ENCODE measurements at places on chromosomes 6 and 20.

GRCh38 chr6:81767163-81767891 lies 14.8 kb upstream of the TENT5A start:
- DNase-seq = no peak

DNA sequence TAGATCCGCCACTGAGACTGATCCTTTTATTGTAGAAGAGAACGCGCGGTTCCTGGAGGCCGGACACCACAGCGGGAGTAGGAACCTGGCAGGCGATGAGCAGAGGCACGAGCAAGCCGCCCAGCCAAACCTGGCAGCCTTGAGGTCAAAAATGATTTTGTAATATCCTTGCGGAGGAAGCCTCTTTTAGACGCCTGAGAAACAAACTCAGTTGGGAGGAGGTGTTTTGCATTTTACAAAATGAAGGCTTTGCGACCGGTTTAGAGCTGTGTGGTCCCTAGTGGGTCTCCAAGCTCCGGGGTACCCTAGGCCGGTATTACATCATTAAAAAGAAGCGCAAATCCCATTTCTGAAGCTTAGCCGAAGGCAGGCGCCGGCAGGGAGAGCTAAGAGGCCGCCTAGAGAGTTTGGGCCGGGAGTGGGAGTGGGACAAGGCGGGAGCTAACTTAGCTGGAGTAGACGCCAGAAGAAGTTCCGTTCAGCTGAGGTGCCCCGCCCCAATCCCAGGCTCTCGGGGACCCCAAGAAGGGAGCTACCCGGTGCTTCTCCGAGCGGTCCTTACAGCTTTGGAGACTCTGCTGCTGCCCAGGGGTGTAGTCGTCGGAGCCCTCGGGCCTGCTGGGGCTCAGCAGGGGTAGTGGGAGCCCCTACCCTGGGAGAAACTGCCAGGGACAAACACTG lies 1.9 kb upstream of the TBX18 start:
- no peak for DNase-seq

GRCh38 chr6:1439349-1439748 lies 50.0 kb downstream of the FOXF2 start:
- DNase-seq = no peak

DNA sequence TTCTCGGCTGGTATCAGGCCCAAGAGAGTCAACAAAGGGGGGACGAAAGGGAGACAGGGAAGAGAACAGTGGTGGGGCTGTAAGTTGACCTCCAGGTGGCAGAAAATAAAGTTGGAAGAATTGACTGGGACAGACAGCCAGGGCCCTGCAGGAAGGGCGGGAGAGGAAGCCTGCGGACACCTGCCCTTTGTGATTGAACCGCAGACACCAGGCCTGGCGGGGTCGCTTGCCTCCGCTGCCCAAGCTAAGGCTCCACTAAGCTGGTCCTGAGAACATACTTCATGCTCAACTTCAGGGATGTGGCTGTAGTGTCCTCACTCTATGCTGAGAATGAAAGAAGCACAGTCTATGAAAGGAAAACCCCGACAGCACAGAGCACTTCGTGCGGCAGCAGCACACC lies 53.8 kb downstream of the RPP40 start:
- DNase-seq = no peak

GRCh38 chr20:33177866-33178265 lies 9.9 kb downstream of the BPIFA2 start:
- no peak for DNase-seq

DNA sequence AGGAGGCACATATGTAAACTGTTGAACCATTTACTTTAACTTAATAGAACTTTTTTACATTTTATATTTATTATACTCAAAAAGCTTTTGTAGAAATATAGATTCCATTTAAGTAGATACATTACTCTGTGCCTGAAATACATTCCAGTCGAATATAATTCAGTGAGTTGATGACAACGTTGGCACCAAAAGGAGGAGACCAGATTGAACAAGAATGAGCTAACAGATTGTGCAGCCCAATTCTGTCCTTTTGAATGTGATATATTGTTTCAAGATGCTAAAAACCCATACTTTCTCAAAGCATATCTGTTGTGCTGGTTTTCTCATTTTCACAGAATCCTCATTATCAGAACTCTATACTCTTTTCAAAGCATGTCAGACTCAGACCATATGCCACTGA lies 147.4 kb upstream of the SIM1 start:
- DNase-seq = no peak

- no peak for DNase-seq
Observed at GRCh38 chr6:44278774-44279697, 8.8 kb downstream of the TMEM151B start.

GRCh38 chr6:99894815-99895214 lies 99.2 kb downstream of the MCHR2 start:
- DNase-seq = no peak

- no peak for DNase-seq
Observed at GRCh38 chr6:121544691-121545090, 109.2 kb downstream of the GJA1 start.

DNA sequence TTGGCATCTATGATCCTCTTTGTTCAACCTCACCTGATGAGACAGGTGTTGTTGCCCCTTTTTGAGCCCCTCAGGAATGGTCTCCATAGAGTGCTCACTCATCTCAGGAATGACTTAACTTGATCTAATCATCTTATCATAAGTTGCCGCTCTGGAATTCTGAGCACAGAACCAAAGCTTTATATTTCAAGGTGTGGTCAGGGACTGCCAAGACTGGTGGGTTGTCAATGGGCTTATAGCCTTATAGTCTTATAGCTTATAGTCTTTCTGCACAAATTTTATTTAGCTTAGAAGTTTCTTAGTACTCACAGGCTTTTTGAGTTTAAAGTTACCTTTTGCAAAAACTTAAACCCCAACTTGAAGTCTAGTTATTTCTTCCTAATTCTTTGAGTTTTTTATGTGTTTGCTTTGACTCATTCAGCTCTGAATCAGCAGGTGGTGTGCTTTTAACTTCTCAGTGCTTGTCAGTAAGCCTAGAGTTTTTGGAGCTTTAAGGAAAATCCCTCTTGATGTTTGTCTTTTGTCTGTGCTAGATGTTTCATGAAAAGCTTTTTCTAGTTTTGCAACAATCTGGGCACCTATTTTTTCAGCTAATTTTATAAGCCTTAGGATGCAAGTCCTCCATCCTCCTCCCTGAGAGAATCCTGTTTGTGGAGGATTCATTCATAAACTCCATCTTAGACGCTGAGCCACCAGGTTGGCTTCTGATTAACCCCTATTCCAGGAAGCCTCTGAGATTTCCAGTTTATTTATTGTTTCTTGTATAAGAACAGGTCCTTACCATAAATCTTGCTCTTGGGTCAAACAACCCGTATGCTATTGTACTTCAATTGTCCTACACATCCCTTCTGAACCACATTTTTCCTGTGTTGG lies 72.3 kb upstream of the SSTR4 start:
- no peak for DNase-seq

- DNase-seq = no peak
Observed at GRCh38 chr6:89655122-89655521, 16.6 kb upstream of the LYRM2 start.

DNA sequence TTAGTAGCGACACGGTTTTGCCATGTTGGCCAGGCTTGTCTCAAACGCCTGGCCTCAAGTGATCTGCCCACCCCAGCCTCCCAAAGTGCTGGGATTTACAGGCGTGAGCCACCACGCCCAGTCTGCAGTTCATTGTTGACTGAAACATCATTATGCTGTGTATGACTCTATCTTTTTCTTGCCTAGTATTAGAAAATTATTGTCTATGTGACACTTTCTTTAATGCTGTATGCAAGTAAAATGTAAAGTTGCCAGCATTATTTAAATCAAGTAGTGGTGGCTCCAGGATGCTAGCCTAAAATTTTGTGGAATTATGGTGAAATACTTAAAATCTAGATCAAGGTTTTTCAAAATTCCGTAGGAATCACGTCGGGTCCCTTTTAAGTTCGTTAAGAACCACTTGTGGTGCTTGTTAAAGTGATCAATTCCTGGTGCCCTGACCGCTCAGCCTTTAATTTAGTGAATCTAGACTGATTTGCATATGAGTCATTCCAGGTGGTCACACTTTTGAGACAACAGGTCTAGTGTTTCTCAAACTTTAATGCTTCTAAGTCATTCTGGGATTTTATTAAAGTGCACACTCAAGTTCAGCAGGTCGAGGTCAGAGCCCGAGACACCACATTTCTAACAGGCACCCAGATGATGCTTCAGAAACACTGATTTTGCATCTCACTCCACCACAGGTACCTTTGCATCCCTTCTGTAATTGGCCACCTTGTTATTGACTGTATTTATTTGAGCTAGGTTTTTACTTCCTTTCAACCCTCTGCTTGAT lies 132.6 kb upstream of the MTHFD1L start:
- DNase-seq = no peak

DNA sequence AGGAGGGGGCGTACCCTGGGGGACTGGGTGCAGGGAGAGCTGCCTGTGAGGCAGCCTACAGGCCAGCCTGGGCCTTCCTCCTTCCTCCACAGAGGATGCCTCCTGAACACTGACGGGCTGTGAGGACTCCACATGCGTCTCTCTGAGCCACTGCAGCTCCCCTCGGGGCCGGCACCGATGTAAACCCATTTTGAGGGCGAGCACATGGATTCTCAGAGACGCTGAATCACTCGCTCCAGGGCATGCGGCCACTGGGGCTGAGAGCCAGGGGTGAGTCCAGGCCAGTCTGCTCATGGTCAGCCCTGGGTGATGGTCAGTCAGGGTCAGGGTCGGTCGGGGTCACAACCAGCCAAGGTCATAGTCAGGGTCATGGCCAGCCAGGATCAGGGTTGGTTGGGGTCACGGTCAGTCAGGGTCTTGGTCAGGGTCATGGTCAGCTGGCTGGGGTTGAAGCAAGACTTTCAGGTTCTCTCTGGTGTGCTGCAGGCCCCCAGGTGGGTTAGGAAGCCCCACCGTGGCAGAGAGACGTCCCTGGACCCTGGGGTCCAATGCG lies 14.7 kb upstream of the RBBP8NL start:
- DNase-seq = no peak

GRCh38 chr6:5994999-5995657 lies 11.6 kb downstream of the NRN1 start:
- DNase-seq = no peak

GRCh38 chr6:80271074-80271473 lies 164.6 kb downstream of the BCKDHB start:
- DNase-seq = no peak

- DNase-seq = no peak
Observed at GRCh38 chr6:169310983-169311382, 57.3 kb upstream of the THBS2 start.
